ENCODE measurements at places on chromosomes 6 and 20. TPM values are rescaled to one million over a fixed set of nuclear protein-coding genes. Genes with fewer than 3 reads are reported as not detected.

Gene TFAP2C
- total RNA-seq, result 0.50 TPM

DNA sequence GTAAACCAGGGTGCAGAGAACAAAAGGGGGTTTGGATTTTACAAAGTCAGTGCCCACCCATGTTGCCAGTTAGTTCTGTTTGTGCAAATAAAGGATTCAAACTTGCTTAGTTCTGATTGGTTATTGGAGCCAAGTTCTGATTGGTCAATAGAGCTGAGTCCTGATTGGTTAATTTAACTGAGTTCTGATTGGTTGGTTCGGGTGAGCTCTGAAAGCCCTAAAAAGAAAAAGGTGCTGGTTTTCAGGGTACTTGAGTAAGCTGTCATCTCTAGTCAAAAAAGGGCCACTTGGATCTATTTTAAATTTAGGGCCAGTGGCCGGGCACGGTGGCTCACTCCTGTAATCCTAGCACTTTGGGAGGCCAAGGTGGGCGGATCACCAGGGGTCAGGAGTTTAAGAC is 47.6 kb downstream of the SCGN start:
- peaks cover 7% of the 10 kb centered on the region for H3K4me1 ChIP-seq
- no peak overlapping the region for H3K4me3 ChIP-seq
- DNase-seq, result no peak
- peaks cover 8% of the 10 kb centered on the region for H3K36me3 ChIP-seq
- H3K27me3 ChIP-seq, result no peaks in the 10 kb centered on the region

DNA sequence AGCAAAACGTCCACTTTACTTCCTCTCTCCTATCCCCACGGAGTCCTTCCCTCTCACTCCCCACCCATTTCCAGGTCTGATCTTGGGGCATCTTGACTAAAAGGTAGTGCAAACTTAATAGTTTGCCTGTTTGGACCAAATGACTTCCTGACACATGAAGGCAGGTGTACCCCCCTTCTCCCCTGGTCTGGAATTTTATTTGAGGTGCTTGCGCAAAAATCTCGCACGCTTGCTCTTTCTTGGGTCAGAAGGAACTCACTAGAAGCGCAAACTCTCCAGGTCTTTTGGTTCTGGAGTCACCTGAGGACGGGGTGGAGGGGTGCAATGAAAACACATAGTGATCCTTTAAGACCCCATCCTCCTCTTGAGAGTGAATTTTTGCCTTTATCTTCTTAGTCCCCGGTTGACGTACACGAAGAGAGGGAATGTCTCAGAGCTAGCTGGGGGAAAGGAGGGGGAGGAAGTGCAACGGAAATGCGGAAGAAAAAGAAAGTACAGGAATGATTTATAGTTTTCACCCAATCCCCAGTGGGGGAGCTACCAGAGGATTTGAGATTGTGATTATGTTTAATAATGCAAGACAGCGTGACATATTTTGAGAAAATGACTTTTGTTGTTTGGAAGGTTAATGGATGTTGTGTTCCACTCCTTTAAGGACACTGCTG is 4.9 kb downstream of the ADGRB3 start:
- no peaks in the 10 kb centered on the region for H3K36me3 ChIP-seq
- H3K4me3 ChIP-seq, result peak overlapping the region; percentile 58
- H3K4me1 ChIP-seq, result peaks cover 23% of the 10 kb centered on the region
- H3K27me3 ChIP-seq, result peaks cover 50% of the 10 kb centered on the region

DNA sequence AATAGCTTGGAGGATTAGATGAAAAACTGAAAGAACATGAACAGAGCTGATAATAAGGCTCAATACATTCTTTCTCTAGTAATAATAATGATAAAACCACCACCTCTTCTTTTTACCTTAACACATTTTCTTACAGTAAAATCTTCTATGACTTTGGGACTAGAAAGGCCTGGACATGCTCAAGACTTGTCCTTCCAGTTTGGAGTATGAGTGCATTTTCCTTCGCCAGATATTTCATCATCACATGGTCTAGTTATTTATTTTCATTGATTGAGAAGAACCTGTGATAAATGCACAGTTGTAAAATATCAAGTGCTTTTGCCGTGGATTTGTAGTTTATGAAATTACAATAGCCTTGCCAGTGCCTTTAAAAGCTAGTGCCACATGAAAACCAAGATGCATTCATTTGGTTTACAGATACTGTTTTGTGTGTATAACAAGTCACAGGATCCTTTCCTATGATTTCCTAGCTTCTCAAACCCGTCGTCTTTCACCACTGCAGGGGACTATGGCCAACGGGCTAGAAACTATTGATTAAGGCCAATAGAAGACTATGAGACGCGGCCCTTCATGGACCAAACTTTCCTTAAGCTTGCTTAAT is 200.2 kb upstream of the ZNF217 start:
- DNase-seq, result no peak
- H3K27me3 ChIP-seq, result no peaks in the 10 kb centered on the region
- no peak overlapping the region for H3K4me3 ChIP-seq
- peaks cover 7% of the 10 kb centered on the region for H3K4me1 ChIP-seq

Gene SMOC2
- total RNA-seq, result 5.9 TPM

DNA sequence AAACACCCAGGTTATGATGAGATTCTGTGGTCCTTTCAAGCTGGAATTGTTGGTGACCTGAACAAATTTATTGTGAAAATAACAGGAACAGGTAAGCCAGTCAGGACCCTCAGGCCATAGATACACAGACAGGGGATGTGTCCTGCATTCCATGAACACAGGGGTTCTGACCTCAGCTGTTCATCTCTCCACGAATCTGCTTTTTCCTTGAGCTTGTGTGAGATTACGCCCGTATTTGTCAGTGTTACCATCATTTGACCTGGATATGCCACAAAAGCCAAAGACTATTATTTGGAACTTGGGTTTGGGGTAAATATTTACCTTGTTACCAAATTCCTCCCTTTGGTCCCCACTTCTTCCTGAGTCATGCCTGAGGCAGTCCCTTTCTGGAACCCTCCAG is 288.9 kb downstream of the PREX1 start:
- DNase-seq, result no peak
- peaks cover 4% of the 10 kb centered on the region for H3K36me3 ChIP-seq
- H3K4me1 ChIP-seq, result peaks cover 30% of the 10 kb centered on the region
- peak overlapping the region; percentile 51 for H3K27ac ChIP-seq
- peaks cover 6% of the 10 kb centered on the region for H3K27me3 ChIP-seq

DNA sequence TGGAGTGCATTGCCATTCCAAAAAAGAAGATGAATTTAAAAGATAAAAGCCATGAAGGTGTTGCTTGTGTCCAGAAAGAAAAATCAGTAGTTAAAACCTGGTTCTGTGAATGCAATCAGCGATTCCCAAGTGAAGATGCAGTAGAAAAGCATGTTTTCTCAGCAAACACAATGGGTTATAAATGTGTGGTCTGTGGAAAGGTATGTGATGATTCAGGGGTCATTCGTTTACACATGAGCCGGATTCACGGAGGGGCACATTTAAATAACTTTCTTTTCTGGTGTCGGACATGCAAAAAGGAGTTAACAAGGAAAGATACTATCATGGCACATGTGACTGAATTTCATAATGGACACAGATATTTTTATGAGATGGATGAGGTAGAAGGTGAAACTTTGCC is 24.7 kb upstream of the BAG2 start:
- peaks cover 10% of the 10 kb centered on the region for H3K4me1 ChIP-seq
- H3K4me3 ChIP-seq, result no peak overlapping the region
- H3K27ac ChIP-seq, result peak overlapping the region; percentile 55

DNA sequence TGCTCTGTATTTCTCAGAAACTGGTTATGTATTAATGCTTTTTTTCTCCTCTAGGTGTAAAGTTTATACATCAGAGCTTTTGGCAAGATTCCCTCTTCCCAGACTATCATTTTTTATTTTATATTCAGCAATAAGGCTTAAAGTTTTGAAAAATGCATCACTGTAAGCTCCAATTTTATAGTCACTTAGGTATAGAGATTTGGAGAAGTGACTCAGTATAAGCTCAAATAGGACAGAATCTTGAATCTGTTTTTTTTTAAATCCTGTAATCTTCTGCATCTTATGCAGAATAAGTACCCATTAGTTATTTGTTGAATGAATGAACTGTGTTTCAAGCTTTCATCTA is 1.0 kb downstream of the NCOA7 start:
- no peaks in the 10 kb centered on the region for H3K27me3 ChIP-seq
- H3K27ac ChIP-seq, result peak overlapping the region; percentile 87
- H3K4me1 ChIP-seq, result peaks cover 16% of the 10 kb centered on the region
- peak overlapping the region; percentile 80 for H3K4me3 ChIP-seq
- no peak for DNase-seq
- no peaks in the 10 kb centered on the region for H3K36me3 ChIP-seq

Gene MCHR2
- not detected for total RNA-seq

Gene TSPO2
- not detected for total RNA-seq

DNA sequence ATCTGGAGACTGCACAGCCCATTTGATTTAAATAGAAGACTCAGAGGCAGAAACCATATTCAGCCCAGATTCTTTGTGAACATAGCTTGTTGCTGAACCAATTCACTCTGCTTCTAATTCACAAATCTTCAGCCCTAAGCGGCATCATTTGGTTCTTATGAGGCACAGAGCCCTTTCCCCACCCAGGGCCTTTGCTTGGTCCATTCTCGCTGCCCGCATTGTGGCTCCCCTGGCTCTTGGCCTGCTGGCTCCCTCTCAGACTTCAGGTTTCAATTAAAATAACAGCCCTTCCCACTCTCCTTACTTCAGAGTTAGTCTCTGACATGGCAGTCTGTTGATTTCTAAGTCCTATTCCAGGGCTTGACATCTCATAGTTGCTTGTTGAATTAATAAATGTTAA is 9.4 kb upstream of the TMEM14A start:
- peaks cover 1% of the 10 kb centered on the region for H3K36me3 ChIP-seq
- no peak overlapping the region for H3K4me3 ChIP-seq
- H3K27ac ChIP-seq, result no peak overlapping the region
- no peaks in the 10 kb centered on the region for H3K27me3 ChIP-seq

GRCh38 chr6:141326426-141326825 is 806.3 kb upstream of the GJE1 start:
- no peak overlapping the region for H3K27ac ChIP-seq
- no peak overlapping the region for H3K4me3 ChIP-seq
- no peaks in the 10 kb centered on the region for H3K27me3 ChIP-seq
- DNase-seq, result no peak
